DMS153 (cell line): ENCODE measurements at places on chromosomes 16 and 17.

DNA sequence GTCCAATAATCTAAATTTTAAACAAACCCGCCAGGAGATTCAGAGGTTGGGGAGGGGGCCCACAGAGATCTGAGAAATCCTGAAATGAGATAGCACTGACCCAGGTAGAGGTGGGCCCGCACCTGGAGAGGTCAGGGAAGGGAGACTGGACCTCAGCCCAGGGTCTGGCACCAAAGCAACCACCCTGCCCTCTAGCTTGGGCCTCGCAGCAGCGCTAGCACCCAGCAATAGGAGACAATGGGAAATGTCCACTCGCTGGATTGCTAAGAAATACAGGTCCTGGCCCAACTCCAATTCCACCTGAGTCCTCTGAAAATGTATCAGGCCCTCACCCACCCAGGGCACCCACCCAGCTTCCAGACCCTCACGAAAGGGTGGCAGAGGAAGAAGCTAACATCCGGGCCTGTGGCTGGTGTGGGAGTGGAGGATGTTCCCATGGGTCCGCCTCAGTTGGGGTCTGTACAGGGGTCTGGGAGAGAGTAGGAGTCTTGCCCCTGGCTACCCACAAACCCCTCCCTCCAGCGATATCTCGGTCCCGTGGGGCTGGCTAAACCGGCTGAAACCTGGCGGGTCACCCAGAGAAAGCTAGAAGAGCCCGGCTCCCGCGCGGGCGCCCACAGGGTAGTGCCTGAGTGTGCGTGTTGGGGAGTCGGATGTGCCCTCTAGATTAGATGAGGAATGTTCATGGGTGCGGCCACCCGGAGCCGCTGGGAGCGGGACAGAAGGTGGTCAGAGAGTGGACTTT, 1.1 kb downstream of the PLLP start:
- no peak for DNase-seq

GRCh38 chr16:6903671-6904070, 429.0 kb upstream of the RBFOX1 start:
- no peak for DNase-seq

DNA sequence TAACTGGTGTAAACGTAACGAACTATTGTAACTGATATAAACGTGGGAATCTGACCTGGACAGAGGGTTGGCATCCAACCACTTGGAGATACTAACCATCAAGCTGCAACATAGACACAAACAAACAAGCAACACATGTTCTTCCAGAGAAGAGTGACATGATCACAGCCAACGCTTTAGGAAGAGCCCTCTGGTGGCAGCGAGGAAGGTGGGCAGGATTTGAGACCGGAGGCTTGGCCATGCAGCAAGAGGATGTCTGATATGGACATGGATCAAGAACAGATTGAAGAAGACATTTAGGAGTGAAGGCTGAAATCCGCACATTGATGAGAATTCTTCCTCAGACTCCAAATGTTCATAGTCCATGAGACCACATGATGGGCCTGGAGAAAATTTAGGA, 40.3 kb upstream of the TNRC6A start:
- no peak for DNase-seq

DNA sequence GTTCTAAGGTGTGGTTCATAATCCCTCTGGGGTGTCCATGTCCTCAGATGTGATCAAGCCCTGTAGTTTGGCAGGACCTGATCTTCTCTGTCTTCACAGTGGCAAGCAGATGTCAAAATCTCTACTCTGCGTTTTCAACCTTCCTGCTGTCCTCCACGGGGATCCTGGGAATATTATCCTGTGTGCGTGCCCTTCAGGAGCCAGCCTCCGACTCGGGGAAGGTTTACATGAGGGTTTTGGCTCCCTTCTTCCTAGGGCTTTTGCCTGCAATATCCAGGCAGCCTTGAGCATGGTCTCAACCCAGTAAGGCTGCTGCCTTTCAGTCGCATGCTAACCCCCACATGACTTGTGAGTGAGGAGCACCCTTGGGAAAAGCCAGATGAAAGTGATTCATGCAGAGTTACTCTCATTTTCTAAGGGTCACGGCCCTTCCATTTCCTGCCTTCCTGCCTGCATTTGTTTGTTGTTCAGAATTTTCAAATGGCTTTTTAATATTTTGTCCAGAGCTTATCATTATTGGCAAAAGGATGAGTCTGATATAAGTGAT, 202.2 kb upstream of the CHMP6 start:
- DNase-seq = no peak
